ENCODE measurements at places on chromosomes 3 and 15. TPM values are rescaled to one million over a fixed set of nuclear protein-coding genes. Genes with fewer than 3 reads are reported as not detected.

The TMEM108 gene
- total RNA-seq, result 2.4 TPM

The DPPA2 gene
- not detected for total RNA-seq

The C3orf70 gene
- 0.49 TPM for total RNA-seq

The NANOGP8 gene
- total RNA-seq, result not detected

The IL17RE gene
- total RNA-seq, result 4.6 TPM

The GPR149 gene
- not detected for total RNA-seq

The GP5 gene
- under 0.01 TPM for total RNA-seq

The BNC1 gene
- total RNA-seq, result 15.3 TPM

The ECE2 gene
- not detected for total RNA-seq

The CD80 gene
- total RNA-seq, result not detected

The FHIT gene
- 10.4 TPM for total RNA-seq

The PRR20G gene
- not detected for total RNA-seq

The GLT8D1 gene
- 56.9 TPM for total RNA-seq

The RCN2 gene
- 60.5 TPM for total RNA-seq

The SERPINI1 gene
- total RNA-seq, result 0.89 TPM

The SLC28A1 gene
- total RNA-seq, result not detected

The GRAMD1C gene
- 2.9 TPM for total RNA-seq

The RHOV gene
- total RNA-seq, result 0.16 TPM

The CELF6 gene
- total RNA-seq, result 0.13 TPM

The ACTC1 gene
- not detected for total RNA-seq

The GREM1 gene
- 78.7 TPM for total RNA-seq

The CASR gene
- total RNA-seq, result not detected

All from mesangial cell (primary cell).